ENCODE measurements at places on chromosomes 16 and 17.

GRCh38 chr16:23859713-23860269, 24.0 kb downstream of the PRKCB start:
- no peak for DNase-seq

DNA sequence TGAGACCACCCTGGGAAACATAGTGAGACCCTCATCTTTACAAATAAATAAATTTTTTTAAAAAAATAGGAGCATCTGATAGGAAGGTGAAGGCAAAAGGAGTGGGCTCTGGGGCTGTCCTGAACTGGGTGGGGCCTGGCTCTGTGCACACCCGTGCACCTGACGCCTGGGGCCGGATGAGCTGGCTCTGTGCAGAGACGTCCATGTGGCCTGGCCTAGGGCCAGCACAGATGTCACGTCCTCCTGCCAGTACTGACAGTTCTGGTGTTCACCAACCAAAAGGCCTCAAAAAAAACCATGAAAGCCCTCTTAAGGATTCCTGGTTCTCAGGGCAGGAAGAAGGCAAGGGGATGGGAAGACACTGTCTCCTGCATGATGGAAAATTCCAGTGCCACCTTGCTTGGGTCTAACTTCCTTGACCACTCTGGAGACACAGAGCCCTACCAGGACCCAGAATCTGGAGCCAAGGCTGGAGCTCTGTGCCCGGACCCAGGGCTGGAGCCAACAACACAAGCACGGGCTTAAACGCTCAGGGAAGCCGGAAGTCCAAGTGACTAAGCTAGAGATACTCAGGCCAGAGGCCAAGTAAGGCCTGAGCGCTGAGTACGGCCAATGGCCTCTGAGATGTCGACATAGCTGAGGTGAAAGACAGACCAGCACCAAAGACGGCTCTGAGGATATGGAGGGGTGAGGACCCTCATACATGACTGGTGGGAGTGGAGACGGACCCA, 32.9 kb downstream of the COPRS start:
- no peak for DNase-seq

- no peak for DNase-seq
Measured at GRCh38 chr17:40218006-40218739, 931 bp upstream of the WIPF2 start.

- peak; percentile 53 for DNase-seq
Measured at GRCh38 chr17:51992864-51993416, 165.6 kb downstream of the CA10 start.

DNA sequence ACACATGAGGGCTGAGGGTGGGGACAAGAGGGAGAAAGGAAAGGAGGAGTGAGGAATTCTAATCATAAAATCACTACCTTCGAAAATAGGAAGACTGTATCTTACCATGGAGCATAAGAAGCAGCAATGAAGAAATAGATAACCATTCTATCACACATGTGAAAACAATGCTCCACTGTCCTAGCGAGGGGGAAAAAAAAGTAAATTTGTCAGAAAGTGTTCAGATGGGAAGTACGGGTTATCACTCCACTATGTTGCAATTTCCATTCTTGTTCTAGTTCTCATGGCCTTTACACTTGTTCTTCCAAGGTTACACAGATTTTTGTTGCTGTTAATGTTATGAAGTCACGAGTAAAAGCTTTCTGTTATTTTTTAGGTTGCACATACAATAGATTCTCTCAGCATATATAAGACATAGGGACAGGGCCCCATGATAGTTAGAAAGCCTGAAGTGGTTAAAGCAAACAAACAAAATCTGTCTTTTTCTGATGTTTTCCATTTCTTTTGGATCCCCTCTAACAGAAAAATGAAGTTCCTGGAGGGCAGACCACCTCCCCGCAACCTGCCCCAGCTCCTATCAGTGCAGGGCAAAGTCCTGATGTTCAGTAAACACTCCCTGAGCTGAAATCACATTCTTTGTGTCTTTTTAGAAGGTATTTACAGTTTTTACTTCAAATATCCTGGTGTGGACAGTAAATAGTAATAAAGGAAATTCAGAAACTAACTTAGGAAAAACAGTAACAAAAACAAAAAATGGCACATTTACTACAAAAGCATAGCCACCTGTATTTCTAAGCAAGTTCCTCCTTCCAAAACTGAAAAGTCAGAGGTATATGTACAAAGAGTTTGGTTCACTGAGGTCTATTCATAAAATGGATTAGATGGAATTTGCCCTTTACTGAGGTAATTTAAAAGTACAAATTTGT, 13.7 kb downstream of the MMD start:
- no peak for DNase-seq

- peak; percentile 21 for DNase-seq
Measured at GRCh38 chr16:30369091-30369937, 980 bp downstream of the TBC1D10B start.

DNA sequence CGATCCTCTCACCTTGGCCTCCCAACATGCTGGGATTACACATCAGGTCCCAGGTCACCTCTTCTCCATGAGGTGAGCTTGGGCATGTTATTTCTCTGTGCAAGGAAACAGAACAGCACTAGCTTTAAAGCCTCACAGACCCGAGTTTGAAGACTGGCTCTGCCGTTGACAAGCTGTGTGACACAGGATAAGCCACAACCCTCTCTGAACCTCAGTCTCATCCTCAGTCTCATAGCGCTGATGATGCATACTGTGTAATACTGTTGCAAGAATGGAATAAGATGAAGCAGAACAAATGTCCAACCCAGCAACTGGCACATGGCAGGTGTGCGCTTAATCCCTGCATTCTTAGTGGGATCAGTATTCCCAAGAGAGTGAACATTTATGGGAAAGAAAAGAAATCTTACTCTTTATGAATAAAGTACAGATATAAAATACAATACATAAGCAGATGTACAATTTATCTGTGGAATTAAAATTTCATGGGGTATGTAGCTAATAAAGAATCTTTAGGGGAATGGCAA, 43.5 kb downstream of the ABAT start:
- peak; percentile 58 for DNase-seq

GRCh38 chr16:72978212-72978611, 69.7 kb downstream of the ZFHX3 start:
- DNase-seq = no peak

- no peak for DNase-seq
Measured at GRCh38 chr16:85029981-85030401, 2.4 kb downstream of the KIAA0513 start.

- peak; percentile 73 for DNase-seq
Measured at GRCh38 chr16:569445-570254, at the start of gene PIGQ. TSS of gene PIGQ (plus strand) at chr16:569968. CDS start at chr16:574075, 4,107 bp downstream.

GRCh38 chr17:71068408-71068750, 899.0 kb downstream of the KCNJ2 start:
- DNase-seq = no peak

GRCh38 chr16:88974080-88974915, 2.7 kb downstream of the CBFA2T3 start:
- no peak for DNase-seq

DNA sequence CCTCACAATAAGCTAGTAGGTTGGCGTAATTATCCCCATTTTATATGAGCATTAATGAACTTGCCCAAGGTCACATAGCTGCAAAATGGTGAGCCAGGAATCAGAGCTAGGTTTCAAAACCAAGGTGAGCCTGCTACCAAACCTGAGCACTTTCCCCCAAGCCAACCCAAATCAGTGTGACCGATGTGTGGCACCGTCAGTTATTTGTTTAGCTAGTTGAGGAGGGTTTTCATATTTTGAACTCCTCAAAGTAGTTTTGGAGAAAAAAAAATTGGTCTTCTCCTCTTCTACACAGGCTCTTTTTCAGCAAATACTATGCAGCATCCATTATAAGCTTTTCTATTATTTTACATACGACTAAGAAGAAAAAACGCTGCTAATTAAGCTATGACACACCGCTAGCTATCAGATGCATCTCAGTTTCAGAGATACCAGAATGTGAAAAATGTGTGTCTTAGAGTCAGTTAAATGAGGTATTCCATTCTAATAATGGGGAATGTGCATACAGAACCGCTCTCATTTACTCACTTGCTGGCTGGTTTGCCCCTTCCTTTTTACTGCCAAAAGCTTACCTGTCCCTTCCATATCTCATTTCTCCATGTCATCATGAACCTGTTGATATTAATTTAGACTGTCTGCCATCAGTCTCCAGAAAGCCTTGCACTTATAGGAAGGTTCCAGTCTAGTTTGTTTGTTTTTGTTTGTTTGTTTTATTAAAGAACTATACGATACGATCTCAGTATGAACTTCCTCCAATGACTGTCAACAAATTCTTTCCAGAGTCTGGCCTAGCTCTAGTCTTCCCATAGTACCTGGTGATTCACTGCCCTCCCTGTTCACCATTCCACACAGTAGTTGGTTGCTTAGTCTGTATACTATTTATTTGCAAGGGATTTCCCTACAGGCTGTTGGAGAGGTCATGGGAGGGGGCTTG, 2.2 kb upstream of the TBX4 start:
- DNase-seq = no peak

GRCh38 chr17:77191244-77191643, 50.5 kb downstream of the SEC14L1 start:
- no peak for DNase-seq

DNA sequence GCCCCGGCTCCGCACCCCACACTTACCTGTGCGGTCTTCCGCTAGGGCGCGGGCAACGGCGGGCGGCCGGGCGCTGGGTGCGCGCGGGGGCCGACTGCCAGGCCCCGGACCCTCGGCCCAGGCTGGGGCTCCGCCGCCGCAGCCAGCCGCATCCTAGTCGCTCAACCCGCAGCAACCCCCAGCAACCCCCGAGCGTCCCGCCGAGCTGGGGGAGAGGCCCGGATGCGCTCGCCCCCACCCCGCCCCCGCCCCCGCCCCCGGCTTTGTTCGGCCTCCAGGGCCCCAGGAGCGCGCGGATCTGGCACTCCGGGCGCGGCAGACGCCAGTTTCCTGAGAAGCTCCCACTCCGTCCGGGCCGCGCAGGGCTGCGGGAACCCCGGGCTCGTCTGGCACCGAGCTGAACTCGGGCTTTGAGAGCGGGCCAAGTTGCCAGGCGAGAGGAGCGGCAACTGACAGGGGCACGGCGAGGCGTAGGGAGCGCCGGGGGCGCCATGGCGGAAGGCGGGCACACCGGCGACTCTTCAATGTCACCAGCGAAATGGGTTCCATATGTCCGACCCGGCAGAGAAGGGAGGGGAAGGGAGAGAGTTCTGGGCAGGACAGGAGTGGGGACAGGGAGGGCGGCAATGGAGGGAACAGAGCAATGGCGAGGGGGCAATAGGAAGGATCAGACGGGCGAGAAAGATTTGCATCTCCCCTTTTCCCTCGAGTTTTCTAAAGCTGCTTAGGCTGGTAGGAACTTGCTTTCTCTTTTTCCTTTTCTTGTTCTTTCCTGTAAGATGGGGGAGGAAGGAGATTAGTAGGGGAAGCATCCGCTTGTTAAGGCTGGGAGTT, 13.7 kb downstream of the HOXB4 start:
- no peak for DNase-seq

DNA sequence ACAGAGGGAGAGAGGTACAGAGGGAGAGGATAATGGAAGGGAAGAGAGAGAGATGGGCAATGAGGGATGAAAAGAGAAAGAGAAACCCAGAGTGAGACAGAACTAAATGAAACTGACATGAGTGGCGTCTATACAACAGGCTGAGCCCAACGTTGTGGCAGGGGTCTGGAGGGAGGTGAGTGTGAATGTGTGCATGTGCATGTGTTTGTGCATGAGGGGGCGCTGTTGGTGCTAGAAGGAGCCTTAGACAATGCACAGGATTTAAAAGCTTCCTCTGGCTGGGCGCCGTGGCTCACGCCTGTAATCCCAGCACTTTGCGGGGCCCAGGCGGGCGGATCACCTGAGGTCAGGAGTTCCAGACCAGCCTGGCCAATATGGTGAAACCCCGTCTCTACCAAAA, 454.8 kb upstream of the CDH11 start:
- DNase-seq = peak; percentile 4

- no peak for DNase-seq
Measured at GRCh38 chr17:29483503-29483902, 83.3 kb downstream of the ABHD15 start.

GRCh38 chr16:75208861-75209505, 2.0 kb upstream of the CTRB2 start:
- no peak for DNase-seq

Data from NCI-H82 (cell line).